ENCODE measurements at places on chromosomes 1 and 21.

DNA sequence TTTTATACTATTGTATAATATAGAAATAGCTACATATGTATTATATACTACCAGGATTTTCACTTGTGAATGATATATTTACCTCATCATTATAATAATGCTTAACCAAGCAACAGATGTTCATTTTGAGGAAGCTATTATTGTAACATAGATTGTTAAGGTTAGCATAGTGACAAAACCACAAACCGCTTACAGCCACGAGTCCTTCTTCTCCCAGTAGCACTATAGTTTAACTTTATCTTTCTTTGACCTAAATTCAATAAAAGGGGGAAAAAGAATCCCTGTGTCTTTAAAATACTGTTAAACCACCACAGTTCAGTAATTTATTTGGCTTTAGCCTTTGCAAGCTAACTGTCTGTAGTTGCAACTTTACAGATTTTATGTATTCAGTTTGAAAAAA lies 1039.4 kb upstream of the B3GALT2 start:
- no peak for DNase-seq

DNA sequence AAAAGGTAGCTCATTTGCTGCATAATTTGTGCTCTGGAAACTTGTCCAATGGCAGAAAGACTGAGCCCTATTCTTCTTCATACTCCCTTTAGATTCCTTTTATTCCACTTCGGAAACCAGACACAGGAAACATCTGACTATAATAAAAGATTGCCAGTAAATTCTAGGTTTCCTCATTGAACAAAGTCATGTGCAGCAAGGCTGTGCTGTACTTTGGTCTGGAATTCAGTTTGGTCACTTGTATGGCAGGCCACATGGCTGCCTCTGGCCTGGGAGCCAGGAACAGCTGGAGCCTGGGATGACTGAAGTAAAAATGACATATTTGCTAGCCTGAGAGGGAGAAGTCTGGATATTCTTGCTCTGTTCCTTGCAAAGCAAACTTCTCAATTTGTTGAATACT lies 79.6 kb downstream of the ST3GAL3 start:
- DNase-seq = no peak

DNA sequence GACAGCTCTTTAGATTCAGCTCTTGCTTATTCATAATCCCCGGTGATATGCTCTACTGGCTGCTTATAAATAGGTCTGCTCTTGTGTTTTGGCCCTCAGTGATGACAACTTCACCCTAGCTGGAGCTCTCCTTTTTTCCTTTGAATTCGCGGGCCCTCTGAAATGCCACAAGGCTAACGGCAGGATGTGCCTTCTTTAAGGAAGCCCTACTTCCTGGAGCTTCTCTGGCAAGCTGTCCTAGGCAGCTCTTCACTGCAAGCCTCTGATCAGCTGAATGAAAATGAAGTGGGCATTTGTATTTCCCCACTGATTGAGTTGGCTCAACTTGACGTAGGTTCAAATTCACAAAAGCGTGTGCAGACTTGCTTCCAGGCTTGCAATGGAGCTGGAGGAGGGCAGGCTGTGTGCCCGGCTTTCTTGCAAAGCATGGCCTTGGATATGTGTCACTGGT lies 22.2 kb downstream of the SGIP1 start:
- DNase-seq = no peak

GRCh38 chr1:234214911-234215892 lies 158.1 kb upstream of the COA6 start:
- no peak for DNase-seq

DNA sequence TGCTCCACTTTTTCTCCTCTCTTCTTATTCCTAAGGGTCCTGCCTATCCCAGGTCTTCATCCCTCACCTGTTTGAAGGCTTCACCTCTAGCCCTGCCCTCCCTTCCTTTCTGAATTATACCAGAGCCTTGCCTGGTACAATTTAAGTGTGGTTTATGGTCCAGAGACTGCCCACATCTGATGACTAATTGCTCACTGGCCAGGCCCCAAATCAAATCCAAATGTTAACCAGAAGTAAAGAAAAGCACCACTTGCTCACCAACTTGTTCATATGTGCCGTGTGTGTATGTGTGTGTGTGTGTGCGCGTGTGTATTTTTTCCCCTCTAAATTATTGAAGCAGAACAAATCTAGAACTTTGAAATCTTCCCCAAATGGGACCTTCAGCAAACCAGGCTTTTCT lies 26.4 kb downstream of the MYOM3 start:
- no peak for DNase-seq

DNA sequence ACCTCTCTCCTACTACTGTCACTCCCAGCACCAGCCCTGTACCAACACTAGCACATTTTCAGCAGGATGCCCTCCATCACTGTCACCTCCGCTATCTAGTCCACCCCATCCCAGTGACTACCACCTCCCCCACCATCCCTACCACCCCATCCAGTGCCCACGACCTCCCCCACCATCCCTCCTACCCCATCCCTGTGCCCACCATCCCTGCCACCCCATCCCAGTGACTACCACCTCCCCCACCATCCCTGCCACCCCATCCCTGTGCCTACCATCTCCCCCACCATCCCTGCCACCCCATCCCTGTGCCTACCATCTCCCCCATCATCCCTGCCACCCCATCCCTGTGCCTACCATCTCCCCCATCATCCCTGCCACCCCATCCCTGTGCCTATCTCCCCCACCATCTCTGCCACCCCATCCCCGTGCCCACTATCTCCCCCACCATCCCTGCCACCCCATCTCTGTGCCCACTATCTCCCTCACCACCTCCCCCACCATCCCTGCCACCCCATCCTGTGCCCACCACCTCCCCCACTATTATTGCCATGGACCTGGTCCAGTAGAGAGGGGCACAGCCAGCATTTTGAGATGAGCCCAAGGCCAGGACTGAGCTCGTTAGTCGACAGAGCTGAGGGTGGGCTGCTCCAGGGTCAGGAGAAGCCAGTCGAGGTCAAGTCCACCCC lies 45.7 kb downstream of the DISP3 start:
- no peak for DNase-seq

GRCh38 chr1:3796215-3797061 lies at the start of gene LRRC47:
Gene LRRC47 (minus strand): TSS chr1:3796498. CDS start chr1:3796476, 22 bp downstream.
- peak; percentile 86 for DNase-seq

GRCh38 chr1:61400131-61400770 lies 317.9 kb downstream of the NFIA start:
- no peak for DNase-seq

DNA sequence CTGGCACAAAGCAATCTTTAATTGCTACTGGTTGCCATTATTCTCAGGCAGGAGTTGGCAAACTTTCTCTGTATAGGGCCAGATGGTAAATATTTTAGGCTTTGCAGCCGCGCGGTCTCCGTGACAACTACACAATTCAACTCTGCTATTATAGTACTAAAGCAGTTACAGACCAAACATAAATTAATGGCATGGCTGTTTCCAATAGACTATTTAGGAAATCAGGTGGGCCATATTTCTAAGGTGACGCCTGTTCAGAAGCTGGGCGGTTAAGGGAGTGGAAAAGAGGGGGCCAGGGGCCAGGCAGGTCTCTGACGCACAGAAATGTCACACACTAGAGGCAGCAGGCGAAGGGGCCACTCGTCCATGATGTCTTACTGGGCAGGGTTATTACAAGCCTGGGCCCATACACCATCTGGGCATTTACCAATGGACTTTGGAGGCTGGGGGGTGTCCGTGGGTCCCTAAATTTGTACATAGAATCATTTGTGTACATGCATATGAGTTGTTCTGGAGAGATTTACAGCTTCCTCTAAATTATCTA lies 80.1 kb downstream of the STUM start:
- no peak for DNase-seq

- DNase-seq = no peak
Observed at GRCh38 chr1:163427279-163427678, 105.5 kb downstream of the NUF2 start.

- DNase-seq = no peak
Observed at GRCh38 chr1:231463541-231463940, 41.5 kb upstream of the EGLN1 start.

Data from activated CD8-positive, alpha-beta memory T cell treated with anti-CD3 and anti-CD28 coated beads for 4 hours (primary cell).